ENCODE measurements at places on chromosomes 3 and 15. TPM values are rescaled to one million over a fixed set of nuclear protein-coding genes. Genes with fewer than 3 reads are reported as not detected.

DNA sequence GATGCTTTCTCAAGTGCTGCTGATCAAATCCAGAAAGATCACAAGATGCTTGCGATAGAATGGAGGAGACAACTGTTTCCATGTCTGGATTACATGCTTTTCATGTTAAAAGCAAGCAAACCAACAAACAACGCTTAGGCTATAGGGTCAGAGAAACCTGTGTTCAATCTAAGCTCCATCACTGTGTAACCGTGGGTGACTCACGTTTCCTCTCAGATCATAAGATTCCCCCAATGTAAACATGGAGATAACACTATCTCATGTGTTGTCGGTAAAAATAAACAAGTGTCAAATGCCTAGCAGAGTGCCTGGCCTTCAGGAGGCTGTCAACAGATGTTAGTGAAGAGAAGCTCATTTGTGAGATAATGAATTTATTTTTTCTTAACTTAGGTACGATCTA lies 907.8 kb downstream of the NTRK3 start:
- DNase-seq: no peak
- no peak overlapping the region for H3K27ac ChIP-seq
- no peak overlapping the region for H3K4me3 ChIP-seq

DNA sequence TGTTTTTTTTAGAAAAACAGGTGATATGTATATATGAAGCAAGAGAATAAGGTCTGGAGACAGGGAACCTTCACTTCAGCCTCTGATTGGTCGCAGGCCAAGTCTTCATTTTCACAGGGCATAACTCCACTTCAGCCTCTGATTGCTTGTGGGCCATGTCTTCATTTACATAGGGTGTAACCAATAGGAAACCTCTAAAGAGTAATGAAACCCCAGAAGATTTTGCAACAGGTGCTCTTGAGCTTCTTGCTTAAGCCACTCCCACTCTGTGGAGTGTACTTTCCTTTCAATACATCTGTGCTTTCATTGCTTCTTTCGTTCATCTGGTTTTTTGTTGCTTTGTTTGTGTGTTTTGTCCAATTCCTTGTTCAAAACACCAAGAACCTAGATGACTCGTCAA lies 22.6 kb upstream of the SCG3 start:
- H3K4me1 ChIP-seq: no peaks in the 10 kb centered on the region
- no peak overlapping the region for H3K4me3 ChIP-seq
- no peaks in the 10 kb centered on the region for H3K27me3 ChIP-seq
- no peaks in the 10 kb centered on the region for H3K36me3 ChIP-seq
- no peak for DNase-seq

DNA sequence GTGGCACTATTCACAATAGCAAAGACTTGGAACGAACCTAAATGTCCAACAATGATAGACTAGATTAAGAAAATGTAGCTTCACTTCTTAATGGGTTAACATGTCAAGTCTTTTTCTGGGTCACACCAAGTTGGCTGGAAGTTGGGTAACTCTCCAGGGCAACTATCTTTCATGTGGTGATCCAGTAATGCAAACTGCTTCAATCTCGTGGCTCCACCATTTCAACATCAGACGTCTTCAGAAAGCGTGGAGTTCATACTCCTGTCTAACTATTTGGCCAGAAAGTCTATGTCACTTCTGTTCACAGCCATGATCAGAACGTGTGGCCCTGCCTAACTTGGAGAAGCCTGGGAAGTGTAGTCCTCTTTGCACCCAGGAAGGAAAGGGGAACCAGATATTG lies 32.2 kb downstream of the DUT start:
- H3K4me3 ChIP-seq: no peak overlapping the region
- no peaks in the 10 kb centered on the region for H3K36me3 ChIP-seq
- H3K27ac ChIP-seq: no peak overlapping the region
- no peaks in the 10 kb centered on the region for H3K4me1 ChIP-seq
- DNase-seq: no peak

DNA sequence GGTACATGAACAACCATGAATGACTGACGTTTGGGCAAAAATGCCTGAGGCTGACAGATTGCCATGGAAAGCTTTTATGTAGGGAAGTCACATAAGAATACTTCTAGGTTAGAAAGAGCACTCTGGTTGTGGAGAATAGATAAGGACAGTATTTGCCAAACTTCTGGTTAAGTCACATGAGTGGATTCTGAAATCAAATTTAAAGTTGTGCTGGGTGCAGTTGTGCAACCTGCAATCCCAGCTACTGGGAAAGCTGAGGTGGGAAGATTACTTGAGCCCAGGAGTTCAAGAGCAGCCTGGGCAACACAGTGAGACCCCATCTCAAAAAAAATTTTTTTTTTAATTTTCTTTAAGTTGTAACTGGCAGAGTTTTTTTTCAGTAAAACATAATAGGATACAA lies 7.2 kb upstream of the ZNF148 start:
- H3K4me3 ChIP-seq: no peak overlapping the region
- H3K27me3 ChIP-seq: no peaks in the 10 kb centered on the region
- H3K4me1 ChIP-seq: no peaks in the 10 kb centered on the region
- no peak overlapping the region for H3K27ac ChIP-seq
- H3K36me3 ChIP-seq: no peaks in the 10 kb centered on the region

DNA sequence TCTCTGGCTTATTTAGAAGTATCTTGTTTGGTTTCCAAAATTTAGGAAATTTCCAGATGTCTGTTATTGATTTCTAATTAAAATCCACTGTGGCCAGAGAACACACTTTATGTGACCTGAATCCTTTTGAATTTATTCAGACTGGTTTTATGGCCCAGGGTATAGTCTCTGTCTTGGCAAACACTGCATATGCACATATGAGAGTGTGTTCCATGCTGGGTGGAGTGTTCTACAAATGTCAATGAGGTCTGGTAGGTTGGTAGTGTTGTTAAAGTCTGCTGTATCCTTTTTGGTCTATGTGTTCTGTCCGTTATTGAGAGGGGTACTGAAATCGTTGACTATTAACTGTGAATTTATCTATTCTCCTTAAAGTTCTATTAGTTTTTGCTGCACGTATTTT lies 30.2 kb downstream of the PGPEP1L start:
- H3K27ac ChIP-seq: no peak overlapping the region
- H3K4me3 ChIP-seq: no peak overlapping the region
- H3K4me1 ChIP-seq: no peaks in the 10 kb centered on the region
- no peaks in the 10 kb centered on the region for H3K36me3 ChIP-seq

The HEMK1 gene
- 0.77 TPM for total RNA-seq

The GNAT1 gene
- not detected for total RNA-seq

The PPP1R14D gene
- not detected for total RNA-seq

The LSAMP gene
- total RNA-seq: 1.2 TPM

All from uterus (tissue), 4 donors.